ENCODE measurements at places on chromosomes 16 and 17. TPM values are rescaled to one million over a fixed set of nuclear protein-coding genes. Genes with fewer than 3 reads are reported as not detected.

The TBX2 gene
- total RNA-seq = not detected

The ACSM2A gene
- not detected for total RNA-seq

The OGFOD1 gene
- total RNA-seq = 66.4 TPM

The ATAD5 gene
- 30.0 TPM for total RNA-seq

The ALDH3A1 gene
- total RNA-seq = not detected

The CCP110 gene
- 26.3 TPM for total RNA-seq

Data from activated CD4-positive, alpha-beta memory T cell treated with anti-CD3 and anti-CD28 coated beads for 36 hours (primary cell).